Stimulated activated CD4-positive, alpha-beta T cell treated with anti-CD3 and anti-CD28 coated beads, Interleukin-4, amount 100 ng/mL, for 4 hours (primary cell): ENCODE measurements at places on chromosomes 6 and 20.

GRCh38 chr20:1944345-1945091, 49.3 kb downstream of the SIRPA start:
- DNase-seq, result no peak

GRCh38 chr6:138105880-138106664, 1.1 kb downstream of the PERP start:
- DNase-seq, result no peak

GRCh38 chr20:33568868-33569801, 79.2 kb downstream of the CBFA2T2 start:
- no peak for DNase-seq

DNA sequence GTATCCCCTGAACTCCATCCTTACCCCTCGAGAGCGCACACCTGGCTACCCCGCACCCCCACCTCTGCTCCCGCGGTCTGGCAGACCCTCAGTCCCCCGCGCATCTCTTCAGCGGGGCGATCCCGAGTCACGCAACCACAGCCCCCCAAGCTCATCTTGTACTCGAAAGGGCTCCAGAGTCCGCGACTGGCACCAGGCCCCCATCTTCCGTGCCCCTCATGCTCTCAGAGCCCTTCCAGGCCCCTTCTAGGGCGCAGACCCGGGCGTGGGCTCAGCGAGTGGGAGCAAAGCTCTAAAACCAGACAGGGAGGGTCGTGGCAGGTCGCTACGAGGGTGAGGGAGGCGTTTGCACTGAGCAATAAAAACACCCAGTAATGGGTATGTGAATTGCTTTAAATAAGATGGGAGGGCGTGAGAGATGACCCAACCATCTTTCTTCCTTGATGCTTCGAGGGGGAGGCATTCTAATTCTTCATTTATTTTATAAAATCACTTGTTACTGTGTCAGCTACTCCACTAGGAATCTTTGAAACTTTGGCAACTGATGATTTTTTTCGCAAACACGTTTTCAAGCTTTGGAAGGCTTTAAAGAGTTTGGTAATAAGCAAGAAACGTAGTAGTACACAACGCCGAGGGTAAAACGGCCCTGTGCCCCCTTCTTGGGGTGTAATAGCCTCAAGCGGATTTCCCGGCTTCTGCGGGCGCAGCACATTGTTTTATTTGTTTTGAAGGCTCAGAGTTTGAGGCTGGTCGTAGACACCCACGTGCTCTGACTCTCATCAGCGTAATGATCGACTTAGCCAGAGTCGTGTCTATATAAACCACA, 42.6 kb upstream of the SUPT3H start:
- peak; percentile 59 for DNase-seq

DNA sequence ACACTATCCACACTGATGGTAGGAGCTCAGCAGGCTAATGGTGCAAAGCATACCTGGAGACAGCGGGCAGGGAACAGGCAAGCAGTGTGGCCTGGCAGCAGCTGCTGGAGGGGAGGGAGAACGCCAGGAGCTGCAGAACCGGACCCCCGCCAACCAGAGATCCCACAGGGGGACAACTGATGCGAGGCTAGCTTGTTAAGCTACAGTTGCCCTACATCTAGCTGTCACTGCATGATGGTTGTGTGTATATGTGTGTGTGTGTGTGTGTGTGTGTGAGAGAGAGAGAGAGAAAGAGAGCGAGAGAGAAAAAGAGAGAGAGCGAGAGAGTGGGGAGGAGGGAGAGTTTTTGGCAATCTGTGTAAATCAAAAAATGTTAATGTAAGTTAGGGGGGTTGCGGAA, 69.7 kb upstream of the NHSL1 start:
- DNase-seq, result no peak

DNA sequence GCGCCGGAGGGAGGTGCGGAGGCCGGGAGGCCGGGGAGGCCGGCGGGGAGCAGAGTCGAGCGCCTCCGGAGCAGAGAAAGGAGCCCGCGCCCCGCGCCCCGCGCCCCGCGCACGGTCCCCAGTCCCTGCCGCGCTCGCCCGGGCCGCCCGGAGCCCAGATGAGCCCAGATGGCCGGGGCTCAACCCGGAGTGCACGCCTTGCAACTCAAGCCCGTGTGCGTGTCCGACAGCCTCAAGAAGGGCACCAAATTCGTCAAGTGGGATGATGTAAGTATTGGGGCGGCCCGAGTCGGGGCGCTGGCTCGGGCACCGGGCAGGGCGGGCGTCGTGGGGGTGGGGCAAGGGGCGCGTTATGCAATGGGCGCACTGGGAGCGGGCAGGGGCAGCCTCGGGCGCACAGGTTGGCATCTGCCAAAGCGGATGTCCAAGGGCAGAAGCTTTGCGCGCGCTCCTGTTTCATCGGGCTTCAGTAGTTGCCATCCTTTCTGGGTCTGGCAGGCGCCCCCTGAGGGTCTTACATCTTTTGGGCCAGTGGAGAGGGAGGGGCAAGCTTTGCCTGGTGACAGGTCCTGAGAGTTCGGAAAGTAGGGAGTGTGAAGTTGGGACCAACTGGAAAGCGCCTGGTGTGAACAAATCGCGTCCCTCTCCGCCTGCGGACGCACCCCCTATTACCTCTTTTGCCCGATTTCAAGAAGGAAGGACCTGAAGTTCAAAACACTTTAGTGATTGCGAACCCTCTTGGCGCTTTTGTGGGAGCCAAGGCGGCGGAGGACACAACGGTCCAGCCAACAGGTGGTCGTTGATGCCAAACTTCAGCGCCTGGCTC, 631 bp downstream of the PLCB1 start:
- DNase-seq, result peak; percentile 3

- DNase-seq, result no peak
These were observed 118.3 kb downstream of the SLC23A2 start for GRCh38 chr20:4883051-4883450.

GRCh38 chr6:157305670-157306653, 17.4 kb downstream of the TMEM242 start:
- no peak for DNase-seq

DNA sequence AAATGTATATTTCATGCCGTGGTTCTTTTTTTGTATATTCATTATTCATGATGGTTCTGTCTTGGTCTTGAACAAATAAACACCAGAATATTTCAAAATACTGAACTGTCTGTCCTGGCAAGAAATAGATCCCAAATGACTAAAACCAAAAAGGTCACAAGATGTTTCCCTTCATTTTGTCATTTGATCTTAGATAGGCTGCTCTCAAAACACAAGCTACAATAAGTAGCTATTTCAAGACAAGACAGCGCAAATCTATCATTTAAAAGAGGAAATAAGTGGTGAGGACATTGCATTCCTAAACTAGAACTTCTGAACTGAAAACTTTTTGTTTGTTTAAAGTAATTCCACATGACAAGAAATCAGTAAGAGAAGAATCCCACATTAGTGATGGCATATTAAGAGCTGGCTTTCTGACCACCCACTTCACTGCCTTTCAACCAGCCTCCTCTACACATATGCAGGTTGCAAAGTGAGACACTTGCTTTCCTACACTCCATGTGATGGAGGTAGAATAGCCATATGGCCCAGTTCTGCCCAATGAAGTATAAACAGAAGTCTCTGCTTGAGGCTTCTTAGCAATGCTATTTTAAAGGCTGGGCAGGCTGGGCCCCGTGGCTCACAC, 54.4 kb upstream of the CCDC28A start:
- DNase-seq, result no peak

DNA sequence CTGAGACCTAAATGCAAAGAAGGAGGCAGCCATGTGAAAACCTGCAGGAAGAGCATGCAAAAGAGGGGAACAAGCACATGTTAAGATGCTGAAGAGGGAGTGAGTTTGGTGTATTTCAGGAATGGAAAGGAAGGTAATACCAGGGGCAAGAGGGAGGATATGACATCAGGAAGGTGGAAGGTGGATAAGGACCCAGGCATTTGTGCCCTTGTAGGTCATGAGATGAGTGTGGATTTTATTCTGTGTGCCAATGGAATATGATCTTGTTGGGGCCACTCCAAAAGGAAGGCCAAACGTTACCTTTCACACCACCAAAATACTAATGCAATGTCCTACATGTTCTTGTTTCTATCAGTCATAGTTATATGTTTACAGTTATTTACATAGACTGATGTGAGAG, 17.2 kb upstream of the DOK5 start:
- no peak for DNase-seq

DNA sequence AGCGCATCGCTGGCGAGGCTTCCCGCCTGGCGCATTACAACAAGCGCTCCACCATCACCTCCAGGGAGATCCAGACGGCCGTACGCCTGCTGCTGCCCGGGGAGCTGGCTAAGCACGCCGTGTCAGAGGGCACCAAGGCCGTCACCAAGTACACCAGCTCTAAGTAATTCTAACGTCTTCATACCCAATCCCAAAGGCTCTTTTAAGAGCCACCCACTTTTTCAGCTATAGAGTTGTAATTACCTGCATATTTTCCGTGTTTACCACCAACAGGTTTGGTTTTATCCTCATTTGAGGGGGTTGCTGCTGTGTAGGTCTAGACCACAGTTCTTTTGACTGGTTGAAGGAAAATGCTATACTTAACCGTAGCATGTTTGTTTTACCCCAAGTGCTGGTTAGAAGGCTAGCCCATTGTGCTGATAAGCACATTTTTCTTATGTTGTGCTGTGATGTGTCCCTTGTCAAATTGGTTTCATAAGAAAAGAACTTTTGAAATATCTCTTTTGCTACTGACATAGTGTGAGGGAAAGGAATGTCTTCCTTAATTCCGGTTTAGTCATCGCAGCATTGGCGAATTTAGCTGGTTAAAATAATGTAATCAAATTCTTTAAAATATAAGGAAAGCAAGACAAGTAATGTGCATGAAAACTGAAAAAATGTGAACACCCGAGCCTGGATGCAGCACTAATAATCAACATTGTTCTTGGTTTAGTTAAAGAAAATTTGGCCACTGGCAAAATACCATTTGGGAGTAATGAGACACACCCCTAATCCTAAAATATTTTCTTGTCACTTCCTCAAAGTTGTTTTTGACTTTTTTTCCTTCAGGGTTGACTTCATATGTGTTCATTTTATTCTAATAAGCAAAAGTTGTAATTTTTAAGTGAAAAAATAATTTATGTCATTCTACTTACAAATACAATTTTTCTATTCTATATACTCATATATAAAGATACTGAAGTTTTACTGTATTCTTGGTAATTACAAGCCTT, 112.8 kb downstream of the HFE start:
- no peak for DNase-seq

GRCh38 chr6:148351309-148351708, 8.7 kb downstream of the SASH1 start:
- no peak for DNase-seq

DNA sequence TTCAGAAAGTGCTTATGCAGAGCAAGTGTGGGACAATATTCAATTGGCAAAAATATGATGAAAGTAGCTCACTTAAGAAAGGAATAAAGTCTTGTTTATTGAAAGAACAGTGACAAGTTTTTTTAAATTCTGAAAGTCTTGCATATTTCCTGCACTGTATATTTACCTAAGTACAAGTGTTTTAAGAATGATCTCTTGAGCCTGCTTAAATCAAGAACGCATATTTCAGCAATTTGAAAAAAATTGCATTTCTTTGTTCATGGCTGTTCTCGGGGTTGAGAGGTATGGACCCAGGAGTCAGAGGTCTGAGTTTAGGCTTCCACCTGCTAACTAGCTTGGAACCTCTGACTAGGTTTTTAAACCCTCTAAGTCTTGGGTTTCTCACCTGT, 27.4 kb downstream of the SLC22A3 start:
- no peak for DNase-seq

DNA sequence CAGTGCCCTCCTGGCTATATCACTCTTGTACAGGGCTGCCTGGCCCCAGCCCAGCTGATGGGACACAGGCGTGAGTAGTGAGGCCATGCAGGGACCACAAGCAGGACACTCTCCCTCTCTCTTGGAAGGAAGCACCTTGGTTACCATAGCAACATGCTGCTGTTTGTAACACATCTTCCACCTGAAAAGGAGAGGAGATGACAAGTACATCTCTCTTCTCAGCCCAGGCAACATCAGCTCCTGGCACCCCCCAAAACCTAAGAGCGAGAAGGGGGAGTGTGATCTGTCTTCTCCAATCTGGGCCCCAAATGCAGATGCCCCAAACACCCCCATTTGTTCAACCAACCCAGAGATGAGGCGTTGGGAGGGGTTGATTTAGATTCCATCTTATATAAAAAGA, 49.9 kb downstream of the KCNB1 start:
- DNase-seq, result no peak
